ENCODE measurements at places on chromosomes 13 and 19.

DNA sequence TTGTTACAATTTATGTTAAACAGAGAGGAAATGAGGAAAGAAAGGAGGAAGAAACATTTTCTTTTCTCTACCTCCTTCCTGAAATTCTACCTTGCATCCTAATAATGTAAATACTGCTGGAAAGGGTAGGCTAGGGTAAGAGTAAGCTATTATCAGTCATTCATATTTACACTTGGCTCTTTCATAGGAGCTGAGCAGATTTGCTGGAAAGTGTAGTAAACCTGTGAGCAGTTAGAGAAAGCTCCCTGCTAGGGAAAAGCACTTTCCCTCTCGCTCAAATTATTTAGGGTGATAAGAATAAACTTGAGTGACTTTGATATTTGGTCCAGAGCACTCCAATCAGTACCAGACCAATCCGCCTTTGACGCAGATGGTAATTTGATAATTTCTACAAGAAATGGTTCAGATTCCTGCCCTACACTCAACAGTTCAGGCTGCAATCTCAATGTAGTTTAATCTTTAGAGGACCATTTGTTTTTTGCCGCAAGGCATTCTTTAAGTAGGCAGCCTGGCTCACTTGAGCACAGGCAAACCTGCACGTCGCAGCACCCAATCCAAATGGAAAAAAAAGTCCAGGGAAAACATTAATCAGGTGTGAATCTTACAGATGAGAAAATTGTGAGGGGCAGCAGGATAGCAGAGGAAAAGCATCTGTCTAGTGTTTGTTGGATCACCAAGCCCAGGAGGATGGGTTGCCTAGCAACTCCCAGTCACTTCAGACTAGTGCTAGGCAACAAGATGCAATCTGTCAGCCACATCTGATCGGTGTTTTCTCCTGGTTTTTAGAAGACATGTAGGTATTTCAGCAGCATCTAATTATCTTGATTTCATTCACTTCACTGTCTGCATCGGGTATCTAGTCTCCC lies 68.6 kb upstream of the KL start:
- no peak for DNase-seq

- DNase-seq, result no peak
These were observed 280.6 kb downstream of the SHISA2 start for GRCh38 chr13:25771202-25771601.

DNA sequence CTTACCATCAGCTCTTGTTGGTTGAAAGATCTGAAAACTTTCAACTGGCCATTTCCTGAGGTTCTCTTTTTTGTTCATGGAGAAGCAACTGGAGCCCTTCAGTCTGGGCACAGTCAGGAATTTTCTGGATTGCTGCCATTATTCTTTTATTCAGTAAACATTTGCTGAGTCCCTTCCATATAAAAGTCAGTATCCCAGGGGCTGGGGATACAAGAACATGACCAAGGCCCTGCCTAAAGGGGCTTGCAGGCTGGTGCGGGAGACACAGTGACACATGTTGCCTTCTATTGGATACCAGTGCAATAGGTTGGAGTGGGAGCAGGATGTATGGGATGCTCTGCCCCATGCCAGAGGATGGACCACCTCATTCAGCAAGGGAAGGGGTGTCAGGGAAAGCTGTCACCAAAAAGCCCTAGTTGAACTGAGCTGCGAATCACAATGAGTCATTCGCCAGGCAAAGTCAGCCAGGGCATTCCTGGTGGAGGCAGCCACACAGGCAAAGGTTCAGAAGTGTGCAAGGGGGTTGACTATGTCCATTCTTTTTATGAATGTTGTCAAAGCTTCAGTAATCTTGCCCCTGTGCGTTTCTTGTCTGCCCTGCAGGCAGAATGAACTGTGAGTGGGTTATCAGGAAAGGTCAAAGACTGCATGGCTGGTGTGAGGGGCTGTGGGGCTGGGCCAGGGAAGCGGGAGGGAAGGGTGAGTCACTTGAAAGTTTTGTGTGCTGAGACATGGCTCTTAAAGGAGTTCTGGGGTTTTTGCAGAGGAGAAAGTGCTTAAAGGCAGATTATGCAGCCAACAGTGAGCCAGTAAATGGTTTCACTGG lies 395.9 kb downstream of the KCNRG start:
- DNase-seq, result no peak

DNA sequence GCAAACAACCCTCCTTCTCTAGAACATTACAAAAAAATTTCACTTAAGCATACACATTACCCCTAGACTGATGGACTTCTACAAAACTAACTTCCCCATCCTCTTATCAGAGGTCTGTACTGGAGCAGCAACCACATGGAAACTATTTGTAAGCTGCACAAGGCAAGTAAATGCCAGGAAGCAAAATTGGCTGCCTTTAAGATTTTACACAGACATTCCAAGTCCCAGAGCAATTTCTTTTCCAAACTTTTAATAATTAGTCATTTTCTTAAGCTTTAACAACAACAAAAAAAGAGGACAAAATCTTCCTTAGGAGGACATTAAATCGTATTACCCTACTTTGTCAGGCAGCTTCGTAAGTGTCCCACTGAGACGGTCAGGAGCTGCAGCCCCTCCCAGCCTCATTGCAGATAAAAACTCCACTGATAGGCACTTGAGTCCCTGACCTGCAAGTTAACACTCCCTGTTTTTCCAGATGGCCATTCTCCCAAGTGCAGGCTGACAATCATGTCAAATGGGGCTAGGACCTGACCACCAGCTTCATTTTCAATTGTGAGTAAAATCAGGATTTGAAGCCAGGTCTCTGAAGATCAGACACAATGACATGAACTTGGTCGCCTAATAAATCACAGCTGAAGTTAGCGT lies 680.1 kb downstream of the DIAPH3 start:
- DNase-seq, result no peak

GRCh38 chr19:51711702-51712101 lies 12.1 kb downstream of the HAS1 start:
- DNase-seq, result no peak

DNA sequence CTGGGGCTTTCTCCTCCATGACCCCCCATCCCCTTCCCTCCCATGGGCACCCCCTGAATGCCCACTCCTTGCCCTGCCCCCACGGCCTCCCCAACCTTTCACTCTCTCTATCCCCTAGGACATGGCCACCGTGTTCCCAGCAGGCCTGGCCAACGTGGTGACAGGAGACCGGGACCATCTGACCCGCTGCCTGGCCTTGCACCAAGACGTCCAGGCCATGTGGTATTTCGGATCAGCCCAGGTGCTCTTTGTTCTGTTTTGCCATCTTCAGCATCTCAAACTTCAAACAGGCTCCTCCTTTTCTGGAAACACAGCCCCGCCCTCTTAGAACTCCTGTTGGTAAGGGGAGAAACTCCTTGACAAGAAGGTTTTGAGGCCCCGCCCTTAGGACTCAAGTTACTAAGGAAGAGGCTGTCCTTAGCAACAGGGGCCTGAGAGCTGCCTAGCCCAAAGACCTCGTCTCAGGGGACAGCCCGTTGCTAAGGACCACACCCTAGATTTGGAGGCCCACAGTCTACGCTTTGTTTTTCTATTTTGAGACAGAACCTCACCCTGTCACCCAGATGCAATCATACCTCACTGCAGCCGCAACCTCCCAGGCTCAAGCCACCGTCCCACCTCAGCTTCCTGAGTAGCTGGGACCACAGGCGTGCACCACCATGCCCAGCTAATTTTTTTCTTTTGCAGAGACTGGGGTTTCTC lies 5.1 kb upstream of the FLT3LG start:
- DNase-seq, result peak; percentile 85

- DNase-seq, result no peak
These were observed 2.0 kb downstream of the ZNF792 start for GRCh38 chr19:34961775-34962686.

DNA sequence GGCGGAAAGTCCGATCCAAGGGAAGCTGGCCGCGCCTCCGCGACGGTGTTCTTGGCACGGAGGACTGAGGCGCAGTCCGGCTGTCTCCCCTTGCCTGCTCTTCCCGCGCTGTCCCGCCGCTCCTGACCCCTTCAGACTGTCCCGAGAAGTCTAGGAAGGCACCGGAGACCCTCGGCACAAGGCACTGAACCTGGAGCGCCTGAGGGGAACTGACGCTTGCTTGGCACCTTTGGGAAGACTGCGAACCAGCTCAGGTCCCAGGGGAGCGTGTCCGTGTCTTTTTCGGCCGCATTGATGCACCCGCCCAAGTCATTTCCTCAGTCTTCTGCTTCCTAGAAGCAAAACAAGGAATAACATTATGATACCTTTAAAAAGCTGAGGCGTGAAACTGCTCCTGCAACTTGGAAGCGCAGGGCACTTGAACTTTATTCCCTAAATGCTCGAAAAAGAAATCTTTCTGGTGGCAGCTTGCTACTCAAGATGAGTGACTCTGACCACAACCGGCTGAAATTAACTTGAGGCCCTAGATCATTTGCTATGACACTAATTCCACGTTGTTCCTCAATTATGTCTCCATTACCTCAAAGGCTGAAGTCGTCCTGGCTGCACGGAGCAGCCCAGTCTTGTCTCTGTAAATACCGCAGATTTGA lies 735 bp upstream of the FLT1 start:
- no peak for DNase-seq

- DNase-seq, result peak; percentile 85
These were observed 1.1 kb upstream of the MYBPC2 start for GRCh38 chr19:50431343-50432220.

DNA sequence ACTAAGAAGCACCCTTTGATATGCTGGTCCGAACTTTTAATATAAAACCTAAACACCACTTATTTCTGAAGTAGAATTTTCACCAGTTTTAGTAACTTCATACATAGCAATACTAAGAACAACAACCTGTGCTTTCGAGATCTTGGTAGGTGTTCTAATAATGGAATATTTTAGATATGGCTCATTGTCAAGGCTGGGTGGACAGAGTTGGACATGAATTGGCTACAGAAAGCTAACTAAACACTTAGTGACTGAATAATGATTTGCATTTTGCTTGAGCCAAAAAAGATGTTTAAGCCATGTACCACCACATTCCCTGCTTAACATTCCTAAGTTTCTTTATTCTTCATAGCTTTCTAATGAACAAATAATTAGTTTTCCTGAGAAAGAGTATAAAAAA lies 344.3 kb upstream of the SGCG start:
- DNase-seq, result no peak

GRCh38 chr13:113962975-113963374 lies 10.9 kb downstream of the C13orf46 start:
- no peak for DNase-seq

DNA sequence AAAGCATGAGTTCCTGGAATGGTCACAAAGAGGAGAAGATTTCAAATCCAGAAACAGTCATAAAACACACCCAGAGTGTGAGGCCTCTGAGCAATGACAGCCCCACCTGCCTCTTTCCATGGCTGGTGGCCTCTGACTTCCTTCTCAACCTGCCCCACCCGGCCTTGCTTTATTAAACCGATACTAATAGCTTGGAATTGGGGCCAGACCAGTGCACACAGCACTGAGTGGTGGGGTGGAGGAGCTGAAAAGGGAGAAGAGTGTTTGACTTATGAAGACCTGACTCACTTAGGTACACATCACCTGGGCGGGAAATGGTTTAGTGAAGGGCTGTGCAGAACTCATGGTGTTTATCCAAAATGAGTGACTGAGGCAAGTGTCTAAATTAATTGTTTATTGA lies 20.7 kb upstream of the CEACAM6 start:
- no peak for DNase-seq

GRCh38 chr13:40169476-40169875 lies 497.0 kb downstream of the FOXO1 start:
- DNase-seq, result no peak

DNA sequence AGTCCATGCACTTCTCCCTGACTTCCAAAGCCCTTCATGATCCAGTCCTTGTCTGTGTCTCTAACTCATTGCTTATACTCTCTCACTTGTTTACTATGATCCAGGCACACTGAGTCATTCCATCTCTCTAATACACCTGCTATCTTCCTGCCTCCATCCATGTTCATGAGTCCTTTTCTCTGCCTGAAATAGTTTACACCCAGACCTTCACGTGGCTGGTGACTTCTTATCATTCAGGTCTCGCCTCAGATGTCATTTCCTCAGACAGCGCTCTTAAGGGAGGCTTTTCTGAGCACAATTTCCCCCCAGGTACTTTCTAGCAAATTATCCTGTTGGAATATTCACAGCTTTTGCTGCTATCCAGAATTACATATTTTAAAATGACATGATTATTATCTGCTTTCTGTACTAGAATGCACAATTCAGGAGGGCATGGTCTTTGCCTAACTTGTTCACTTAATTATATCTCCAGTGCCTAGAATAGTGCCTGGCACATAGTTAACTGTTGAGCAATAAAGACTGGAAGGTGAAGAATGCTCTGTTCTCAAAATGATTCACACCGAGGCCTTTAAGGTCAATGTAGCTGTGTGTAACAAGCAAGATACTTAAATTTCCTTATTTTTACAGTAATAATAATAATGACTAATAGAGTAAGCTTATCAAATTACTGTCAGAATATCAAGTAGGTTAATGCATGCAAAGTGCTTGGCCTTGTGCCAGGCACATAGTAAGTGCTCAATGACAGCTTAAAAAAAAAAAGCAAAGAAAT lies 183.7 kb upstream of the SPRY2 start:
- DNase-seq, result no peak

DNA sequence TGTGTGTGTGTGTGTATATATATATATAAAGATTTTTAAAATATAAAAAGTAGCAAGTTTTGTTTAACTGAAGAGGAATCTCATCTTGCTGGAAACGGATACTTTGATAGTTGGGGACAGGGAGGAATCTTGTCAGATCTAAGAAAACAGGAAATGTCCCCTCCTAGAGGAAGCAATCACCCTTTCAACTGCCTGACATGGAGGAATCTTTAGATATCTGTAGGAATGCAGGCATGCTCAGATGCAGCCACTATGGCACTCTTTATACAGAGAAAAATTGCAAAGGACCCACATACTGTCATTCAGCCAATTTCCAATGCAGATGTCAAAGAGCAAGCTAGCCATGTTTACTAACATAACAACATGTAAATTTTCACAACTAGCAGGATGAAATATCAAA lies 38.8 kb downstream of the ZNF611 start:
- no peak for DNase-seq

- DNase-seq, result no peak
These were observed 164.7 kb downstream of the KCNRG start for GRCh38 chr13:50179977-50180376.

DNA sequence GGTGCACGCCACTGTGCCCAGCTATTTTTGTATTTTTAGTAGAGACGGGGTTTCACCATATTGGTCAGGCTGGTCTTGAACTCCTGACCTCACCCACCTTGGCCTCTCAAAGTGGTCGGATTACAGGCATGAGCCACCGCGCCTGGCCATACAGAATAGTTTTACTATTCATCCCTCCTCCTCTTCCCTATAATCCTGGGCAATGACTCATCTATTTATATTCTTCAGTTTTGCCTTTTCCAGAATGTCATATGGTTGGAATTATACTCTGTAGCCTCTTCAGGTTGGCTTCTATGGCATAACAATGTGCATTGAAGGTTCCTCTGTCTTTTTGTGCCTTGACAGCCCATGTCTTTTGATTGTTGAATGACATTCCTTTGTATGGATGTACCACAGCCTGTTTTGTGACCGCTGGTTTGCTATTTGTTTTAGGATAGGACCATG lies 22.2 kb upstream of the LRP3 start:
- no peak for DNase-seq

All from effector CD4-positive, alpha-beta T cell (primary cell).